Neuronal stem cell (in vitro differentiated cells): ENCODE measurements at places on chromosomes 5 and 9.

DNA sequence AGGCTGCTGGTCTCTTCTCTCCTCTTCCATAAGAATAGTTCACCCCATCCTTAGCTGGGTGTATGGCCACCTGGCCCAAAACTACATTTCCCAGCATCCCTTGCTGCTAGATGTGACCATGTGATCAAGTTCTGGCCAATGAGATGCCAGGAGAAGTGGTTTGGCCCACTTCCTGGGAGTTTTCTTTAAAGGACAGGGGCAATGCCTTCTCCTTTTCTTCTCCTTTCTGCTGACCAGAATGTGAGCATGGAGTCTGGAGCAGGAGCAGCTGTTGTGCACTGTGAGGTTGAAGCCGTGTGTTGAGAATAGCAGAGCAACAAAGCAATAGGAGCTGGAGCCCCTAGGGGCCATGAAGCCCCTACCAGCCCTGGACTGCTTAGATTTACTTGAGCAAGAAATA is 36.8 kb downstream of the C9orf50 start:
- no peak for DNase-seq

GRCh38 chr5:95934207-95934804 is 27.3 kb downstream of the ELL2 start:
- no peak for DNase-seq

GRCh38 chr9:119722384-119722783 is 353.1 kb upstream of the BRINP1 start:
- DNase-seq, result no peak

DNA sequence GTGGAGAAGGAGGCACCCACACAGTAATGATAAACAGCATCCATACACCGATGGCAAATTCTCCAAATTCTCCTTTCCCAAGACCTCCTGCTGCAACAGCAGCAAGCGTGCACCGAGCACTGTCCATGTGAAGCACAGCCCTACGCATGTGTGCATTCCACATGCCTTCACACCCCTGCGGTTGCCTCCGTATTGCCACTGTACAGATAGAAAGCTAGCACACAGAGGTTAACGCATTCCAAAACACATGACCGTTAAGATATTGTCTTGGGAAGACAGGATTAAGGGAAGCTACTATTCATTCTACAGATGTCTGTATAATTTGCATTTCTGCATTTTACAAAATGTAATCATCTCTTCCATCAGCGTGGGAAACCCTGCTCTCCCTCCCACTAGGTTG is 6.6 kb downstream of the FLT4 start:
- no peak for DNase-seq

DNA sequence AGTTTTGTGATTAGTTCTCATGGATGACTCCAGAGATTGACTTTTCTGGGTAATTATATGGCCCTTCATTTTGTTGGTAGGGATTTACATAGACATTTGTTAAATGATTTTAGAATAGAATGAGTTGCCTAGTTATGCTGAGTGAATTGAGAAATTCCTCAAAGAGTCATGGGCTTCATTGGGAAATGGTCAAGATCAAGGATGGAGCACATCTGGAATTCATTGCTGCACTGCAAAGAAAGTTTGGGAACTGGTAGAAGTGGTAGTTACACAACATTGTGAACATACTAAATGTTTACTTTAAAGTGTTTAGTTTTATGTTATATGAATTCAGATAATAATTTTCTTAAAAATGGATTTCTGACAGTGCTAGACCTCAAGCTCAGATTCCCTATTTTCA is 46.5 kb downstream of the PIP5K1B start:
- no peak for DNase-seq

DNA sequence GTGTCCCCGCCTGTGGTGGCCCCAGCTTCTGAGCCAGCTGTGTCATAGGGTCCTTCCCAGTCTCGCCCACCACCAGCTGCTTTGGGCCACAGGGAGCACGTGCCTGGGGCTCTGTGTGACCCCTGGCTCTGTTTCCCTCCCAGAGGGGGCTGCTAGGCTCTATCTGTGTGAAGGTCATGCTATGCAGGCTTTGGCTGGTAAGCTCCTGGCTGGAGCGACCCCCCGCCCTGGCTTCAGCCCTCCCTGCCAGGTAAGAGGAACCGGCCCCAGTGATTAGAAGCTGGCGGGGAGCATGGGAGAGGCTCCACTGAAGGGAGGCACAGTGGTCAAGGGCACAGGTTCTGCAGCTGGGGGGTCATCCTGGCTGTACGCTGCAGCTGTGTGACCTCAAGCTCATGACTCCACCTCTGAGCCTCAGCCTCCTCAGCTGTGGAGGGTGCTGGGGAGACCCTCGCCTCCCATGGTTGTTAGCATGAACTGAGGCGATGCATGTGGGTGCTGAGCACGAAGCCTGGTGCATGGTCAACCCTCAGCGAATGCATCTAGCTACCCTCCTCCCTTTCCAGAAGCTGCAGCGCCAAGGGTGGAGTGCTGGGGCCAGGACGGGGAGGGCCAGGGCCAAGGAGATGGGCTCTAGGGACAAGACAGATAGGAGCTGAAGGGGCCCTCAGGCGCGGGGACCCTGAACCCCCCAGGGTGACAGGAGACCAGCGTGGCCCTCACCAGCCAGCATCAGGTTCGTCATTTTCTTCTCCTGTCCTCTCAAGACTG is 163.8 kb upstream of the MVB12B start:
- DNase-seq, result no peak

DNA sequence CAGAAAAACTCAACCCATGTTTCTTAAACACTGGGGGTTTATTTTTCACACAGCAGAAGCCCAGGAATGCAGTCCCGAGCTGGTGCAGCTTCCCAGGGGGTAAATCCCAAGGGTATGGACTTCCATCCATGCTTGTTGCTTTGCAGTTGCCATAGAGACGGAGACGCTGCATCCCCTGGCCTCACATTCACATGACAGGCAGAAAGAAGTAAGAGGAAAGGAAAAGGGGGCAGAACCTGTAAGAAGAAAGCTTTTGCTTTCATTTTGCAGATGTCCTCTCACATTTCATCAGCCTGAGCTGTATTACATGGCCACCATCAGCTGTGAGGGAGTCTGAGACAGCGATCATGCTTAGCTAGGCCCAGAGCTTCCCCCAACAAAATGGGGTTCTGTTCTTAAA is 321.0 kb downstream of the AGTPBP1 start:
- peak; percentile 56 for DNase-seq

GRCh38 chr5:14428302-14429081 is 153.1 kb upstream of the OTULINL start:
- no peak for DNase-seq

- DNase-seq, result no peak
Measured at GRCh38 chr9:108416324-108416723, 439.5 kb downstream of the ACTL7B start.
